CD4-positive, alpha-beta T cell treated with Interleukin-2 at 100 ng/mL for 4 hours (primary cell): ENCODE measurements at places on chromosomes 16 and 17.

GRCh38 chr16:81006211-81006812 lies 373 bp downstream of the CMC2 start:
- peak; percentile 67 for DNase-seq

- DNase-seq: no peak
These were observed 406.2 kb upstream of the PSMD7 start for GRCh38 chr16:73890186-73891128.

DNA sequence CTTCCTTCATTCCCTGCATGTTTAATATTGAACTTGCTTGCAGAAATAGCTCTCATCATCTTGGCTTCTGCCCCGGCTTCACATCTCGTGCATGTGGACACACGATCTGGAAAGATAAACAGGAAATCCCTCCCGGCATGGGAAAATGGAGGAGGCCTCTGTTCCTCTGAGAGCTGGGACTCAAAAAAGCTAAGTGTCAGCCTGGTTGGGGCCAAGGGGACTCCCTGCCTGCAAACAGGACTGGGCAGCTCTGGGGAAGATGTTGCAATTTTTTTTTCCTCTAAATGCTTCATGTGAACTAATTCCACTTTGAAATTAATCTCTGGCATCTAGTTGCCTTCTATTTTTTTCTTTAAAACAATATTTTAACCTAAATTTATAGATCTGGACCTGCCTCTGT lies 24.8 kb downstream of the ITPRIPL2 start:
- no peak for DNase-seq

DNA sequence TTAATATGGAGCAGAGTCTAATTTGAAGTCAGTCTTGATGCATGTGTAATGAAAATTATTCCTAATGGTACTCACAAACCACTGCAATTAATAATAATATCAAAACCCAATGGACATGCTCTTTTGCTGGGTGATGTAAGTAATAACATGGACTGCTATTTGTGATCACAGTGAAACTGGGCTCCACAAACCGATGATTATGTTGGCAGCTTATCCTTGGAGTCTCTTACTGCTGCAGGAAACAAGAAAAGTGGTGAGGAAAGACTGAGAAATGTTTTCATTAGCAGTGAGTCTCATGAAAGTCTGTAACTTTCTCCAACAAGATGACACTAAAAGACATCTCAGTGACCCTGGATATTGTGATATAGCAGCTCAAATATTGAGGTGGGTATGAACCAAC lies 45.2 kb downstream of the TMEM100 start:
- DNase-seq: no peak

GRCh38 chr16:11114366-11115164 lies 141.4 kb downstream of the SOCS1 start:
- DNase-seq: peak; percentile 34

DNA sequence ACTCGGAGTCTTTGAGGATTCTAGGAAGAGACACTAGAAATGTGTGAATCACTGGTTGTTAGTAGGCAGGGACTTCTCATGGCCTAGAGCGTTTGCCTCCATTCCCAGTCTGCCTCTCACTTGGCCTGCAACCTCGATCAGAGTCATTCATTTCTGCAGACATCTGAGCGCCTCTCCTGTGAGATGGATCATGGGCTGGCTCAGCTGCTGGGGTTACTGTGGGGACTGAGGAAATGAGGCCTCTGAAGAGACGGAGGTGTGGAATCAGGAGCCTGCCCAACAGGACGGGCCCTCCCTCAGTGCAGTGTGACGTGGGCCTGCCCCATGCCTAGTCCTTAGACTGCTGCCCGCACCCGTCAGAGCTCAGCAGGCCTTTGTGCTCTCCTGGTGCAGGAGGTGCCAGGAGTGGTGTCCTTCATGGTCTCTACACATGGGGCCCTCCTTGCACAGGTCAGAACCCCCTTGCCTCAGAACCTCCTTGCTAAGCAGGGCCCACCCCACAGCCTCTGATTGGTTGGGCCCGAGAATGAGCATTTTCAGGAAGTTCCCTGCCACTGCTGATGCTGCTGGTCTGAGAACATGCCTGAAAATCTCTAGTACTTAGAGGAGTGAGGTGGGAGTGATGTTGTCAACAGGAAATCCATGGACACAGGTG lies 99.4 kb downstream of the NPIPB11 start:
- no peak for DNase-seq

DNA sequence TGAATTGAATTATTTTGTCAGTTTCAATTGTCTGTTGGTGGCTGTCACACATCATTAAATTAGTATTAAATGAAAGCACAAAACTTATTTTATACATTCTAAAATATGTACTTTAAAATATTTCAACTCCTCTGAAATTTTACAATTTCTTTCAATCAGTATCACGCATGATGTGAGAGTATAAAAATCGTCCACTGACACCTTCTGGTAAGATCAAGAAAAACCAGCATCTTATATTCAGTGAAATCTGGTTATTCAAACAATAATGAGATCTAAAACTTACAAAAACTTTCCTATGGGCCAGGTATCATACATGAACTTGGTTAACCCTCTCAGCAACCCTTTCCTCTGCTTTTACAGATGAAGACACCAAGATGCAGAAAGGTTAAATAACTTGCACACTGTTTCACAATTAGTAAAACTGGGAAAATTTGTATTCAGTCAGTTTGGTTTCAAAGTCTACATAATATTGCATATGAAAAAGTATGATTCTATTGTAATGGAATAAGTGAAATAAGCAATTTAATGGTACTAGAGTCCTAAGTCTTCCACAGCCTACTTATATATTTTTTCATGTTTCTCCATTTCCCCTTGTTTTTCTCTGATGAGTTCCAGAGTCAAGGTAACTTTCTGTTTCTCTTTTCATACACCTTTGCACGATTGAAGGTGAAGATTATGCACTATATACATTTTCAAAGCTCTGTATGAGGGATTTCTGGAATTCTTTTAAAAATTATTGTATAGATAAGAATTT lies 58.7 kb downstream of the EFCAB5 start:
- DNase-seq: no peak

DNA sequence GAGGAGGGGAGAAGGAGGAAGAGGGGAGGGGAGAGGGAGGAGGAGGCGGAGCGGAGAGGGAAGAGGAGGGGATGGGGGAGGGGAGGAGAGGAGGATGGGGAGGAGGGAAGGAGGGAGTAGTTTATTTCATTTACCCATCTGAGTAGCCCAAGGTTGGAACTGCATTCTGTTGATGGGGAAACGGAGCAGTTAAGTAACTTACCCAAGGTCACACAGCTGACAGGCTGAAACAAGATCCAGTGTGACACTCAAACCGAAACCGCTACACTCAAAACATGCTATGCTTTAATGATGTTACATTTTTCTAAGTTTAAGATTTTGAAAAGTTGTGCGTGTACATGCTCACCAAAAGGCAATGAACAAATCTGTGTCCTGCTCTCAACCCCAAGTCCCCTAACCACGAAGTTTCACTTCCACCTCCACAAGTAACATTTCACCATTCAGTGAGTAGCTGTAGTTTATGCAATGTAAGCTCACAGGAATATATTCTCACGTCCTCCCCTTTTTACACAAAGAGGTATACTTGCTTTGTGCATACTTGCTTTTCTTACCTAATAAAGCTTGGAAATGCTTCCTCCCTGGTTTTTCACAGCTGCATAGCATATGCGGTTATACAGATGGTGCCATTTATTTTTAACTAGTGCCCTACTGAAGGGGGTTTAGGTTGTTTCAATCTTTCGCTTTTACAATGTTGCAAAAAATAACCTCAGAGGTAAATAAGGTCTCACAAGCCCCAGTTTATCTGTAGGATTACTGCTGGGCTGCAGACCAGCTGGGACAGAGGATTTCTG lies 275.3 kb downstream of the PARN start:
- peak; percentile 14 for DNase-seq

GRCh38 chr17:1294157-1294717 lies 14.8 kb downstream of the TRARG1 start:
- DNase-seq: peak; percentile 84

GRCh38 chr17:4249452-4250029 lies 14.2 kb downstream of the ANKFY1 start:
- peak; percentile 32 for DNase-seq

- no peak for DNase-seq
These were observed 27.2 kb downstream of the MGRN1 start for GRCh38 chr16:4651827-4652226.

DNA sequence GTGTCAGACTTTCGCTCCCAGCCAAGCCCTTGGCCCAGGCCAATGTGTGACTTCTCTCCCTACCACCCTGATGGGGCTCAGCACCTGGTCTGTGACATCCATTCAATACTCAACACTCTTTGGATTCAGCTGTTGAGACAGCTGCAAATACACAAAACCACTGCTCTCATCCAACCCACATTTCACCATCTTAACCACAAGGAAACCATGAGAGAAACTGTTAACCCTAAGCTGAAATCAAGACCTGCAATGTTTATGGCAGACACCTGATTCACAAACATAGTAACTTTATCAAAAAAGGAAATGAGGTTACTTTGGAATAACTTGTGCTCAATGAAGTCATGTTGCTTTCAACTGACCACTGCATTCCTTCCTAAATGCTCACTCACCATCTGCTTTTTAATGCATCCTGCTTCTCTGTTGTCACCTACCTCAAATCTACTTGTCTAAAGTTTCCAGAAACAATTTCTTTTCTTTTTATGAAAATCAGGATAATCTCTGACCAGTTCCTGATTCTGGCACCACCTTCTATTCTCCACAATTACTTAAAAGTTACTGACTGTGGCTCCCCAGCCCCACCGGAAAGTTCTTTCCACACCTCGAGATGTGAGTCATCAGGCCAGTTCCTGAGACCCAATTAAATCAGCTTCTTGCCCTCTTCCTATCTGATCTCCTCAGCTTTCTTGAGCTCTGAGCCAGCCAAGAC lies 88.2 kb downstream of the NOG start:
- peak; percentile 15 for DNase-seq

DNA sequence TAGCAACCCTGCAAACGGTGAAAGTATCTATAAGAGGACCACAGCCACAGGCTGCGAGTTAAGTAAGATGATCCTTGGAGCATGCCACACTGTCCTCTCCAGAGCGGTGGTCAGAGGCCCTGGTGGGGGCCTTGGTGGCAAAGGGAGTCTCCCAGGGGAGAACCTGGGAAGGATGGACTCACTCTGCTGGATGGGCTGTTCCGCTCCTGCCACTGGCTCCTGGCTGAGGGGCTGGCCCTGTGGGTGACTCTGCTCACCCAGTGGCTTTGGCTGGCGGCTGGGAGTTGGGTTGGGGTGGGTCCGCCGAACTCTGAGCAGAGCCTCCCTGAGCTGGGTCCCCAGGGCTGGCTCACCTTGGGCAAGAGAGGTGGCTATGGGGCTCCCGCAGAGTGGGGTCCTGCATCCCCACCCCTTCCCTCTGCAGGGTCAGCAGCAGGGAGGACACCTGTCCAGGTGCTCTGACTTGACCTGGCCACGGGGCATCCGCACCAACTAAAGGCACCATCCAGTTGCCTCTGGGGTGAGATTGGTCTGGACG lies 7.3 kb downstream of the CDK5R1 start:
- DNase-seq: no peak

DNA sequence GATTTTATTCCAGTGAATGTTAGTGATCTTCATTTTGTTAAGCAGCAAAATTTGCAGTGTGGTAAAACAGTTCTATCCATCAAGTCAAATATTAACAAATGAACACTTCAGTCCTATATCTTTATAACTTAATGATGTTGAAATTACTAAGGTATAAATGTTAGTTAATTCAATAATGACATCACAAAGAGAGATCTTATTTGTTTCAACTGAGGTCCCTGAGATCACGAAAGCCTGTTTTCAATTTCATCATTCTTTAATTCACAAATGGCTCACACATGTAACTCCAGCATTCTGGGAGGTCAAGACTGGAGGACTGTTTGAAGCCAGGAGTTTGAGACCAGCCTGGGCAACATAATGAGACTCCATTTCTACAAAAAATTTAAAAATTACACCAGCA lies 13.9 kb downstream of the SMURF2 start:
- DNase-seq: no peak

GRCh38 chr16:75244225-75244809 lies 7.1 kb downstream of the BCAR1 start:
- DNase-seq: no peak

GRCh38 chr16:88888461-88889387 lies 22.3 kb upstream of the PABPN1L start:
- DNase-seq: no peak

DNA sequence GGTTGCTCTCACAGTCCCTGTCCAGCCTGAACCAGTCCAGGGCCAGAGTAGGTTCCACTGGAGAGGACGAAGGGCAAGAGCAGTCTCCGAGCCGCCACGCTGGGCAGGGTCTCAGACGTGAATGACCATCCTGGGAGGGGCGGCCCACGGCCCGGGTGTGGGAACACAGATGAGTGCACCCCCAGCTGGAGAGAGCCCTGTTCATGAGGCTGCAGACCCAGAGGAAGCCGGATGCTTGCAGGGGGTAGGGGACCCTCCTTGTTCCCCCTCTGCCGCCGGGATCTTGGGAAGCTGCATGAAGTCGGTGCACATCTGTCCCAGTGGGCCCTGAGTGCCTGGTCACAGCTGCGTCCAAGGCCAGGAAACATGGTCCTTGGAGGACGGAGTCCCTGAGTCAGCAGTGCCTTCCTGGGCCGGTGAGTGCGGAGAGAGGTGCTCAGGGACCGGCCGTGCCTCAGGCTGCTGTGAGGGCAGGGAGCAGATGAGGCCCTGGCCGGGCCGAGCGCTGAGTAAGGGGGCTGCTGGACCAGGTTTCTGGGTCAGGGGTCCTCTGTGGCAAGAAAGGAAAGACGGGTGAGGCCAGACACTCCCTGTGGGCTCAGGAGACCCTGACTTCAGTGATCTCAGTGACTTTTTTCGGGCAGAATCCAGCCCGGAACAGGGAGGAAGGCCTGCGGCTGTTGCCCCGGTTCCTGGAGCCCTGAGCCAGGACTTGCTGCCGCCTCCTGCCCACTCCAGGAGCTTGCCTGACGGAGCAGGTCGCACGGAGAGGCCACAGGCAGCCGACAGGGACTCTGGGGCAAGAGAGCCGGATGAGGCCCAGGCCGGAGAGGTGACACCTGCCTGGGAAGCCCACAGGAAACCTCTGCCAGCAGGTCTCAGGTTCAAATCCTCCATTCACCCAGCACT lies 45.8 kb downstream of the ACTG1 start:
- no peak for DNase-seq

- peak; percentile 8 for DNase-seq
These were observed 3.0 kb downstream of the CORO1A start for GRCh38 chr16:30186444-30186781.

GRCh38 chr17:33086041-33086440 lies 94.4 kb downstream of the SPACA3 start:
- DNase-seq: no peak

DNA sequence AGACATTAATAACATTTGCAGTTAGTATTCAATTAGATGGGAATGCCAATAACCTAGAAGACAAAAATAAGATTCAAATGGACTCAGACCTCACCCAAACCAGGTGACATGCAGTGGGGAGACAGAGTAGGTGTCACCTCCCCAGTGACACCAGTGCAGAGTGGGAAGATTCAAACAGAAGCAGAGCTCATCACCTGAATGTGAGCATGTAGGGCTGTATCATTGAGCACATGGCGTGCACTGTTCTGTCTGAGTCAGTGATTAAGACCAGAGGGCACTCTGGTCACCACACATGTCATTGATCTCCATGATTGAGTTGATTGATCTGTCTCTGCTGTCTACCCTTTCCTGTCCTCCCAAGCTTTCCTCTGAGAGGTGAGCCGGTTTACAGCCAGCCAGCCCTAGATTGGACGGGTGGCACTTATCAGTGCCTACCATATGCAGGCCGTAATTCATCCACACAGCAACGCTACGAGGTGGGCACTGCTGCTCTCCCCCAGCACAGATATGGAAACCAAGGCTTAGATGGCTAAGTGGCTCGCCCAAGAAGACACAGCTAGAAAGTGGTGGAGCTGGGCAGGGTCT lies 34.0 kb downstream of the RHBDL3 start:
- DNase-seq: no peak

GRCh38 chr16:88817785-88818574 lies 6.3 kb upstream of the APRT start:
- no peak for DNase-seq

- DNase-seq: no peak
These were observed 76.0 kb downstream of the IRX3 start for GRCh38 chr16:54210452-54211125.
